ENCODE measurements at places on chromosomes 3 and 15.

DNA sequence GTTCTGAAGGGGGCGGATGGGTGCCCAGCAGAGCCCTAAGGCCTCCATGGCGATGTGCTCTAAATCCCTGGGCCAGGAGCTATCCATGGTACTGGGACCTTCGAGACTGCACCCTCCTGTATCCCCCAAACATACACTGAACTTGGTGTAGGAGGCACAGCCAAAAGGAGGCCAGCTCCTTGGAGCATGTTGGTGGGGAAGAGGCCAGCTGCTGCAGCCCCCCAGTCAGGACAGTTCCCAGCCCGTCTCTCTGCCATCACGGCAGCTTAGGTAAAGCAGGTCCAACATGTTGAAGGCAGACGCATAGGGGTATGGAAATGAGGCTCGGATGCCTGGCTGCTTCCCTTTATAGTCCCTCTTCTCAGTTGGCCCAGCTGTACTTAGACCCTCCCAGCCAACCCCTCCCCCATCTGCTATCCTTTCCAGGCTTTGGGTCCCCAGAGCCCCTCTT is 1.8 kb downstream of the CAMKV start:
- no peak for DNase-seq

DNA sequence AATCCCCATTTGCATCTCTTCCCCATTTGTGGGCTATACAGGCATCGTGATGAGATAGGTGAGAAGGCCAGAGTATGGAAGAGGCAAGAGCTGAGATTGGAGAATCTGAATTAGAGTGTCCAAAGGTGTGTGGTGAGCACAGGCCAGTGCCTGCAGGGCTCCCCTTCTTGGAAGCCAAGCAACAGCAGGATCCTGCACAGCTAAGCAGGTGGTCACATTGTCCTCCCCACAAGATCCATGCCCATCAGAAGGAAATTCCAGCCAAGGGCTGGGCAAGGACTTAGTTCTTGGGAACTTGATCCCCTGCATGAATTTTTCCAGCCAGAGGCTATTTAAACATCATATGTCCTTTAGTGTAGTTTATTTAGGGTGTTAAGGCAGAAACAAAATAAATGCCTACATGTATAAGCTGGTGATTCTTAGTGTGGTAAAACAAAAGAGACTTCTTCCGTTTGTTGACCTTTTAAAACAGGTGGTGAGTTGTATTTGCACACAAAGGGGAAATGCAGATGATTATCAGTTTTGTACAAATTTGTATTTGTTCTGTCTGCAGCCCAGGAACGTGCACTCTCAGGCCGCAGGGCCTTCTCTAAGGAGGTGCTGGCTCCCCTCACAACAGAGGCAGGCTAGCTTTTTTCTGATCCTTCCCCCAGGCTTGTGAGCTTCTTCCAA is 110.2 kb downstream of the PLCL2 start:
- DNase-seq, result no peak

GRCh38 chr15:62928242-62928999 is 114.1 kb upstream of the TPM1 start:
- DNase-seq, result no peak

GRCh38 chr3:64228110-64228509 is 2.8 kb upstream of the PRICKLE2 start:
- peak; percentile 28 for DNase-seq

DNA sequence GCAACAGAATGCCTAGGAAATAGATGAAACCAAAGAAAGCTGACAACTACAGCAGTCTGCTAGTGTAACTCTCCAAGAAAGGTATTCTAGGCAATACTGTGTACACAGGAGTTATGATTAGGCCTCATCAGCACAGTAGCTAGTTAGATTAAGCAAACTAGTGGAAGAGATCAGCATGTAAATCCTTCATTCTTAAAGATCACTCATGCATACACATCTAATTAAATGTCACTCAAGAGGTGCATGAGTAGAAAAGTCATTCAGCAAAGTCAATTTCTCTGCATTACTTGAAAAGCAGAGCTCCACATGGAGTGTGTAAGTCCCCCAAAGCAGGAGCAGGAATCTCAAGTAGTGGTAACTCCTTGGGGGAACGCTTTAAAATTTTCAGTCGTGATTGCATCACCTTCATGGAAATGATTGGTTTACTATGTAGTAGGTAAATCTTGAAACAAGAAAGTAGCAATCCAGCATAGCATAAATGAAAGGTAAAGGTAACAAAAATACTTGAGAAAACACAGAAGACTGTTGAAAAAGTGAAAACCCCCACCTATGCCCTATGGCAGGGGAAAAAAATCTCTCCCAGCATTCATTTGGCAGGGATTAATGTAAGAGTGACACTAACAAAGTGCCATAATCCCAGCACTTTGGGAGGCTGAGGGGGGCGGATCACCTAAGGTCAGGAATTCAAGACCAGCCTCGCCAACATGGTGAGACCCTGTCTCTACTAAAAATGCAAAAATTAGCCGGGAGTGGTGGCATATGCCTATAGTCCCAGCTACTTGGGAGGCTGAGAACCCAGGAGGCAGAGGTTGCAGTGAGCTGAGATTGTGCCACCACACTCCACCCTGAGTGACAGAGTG is 29.4 kb upstream of the PPIB start:
- DNase-seq, result peak; percentile 14
